Esophagus squamous epithelium (tissue), 5 donors: ENCODE measurements at places on chromosomes 3 and 15. TPM values are rescaled to one million over a fixed set of nuclear protein-coding genes. Genes with fewer than 3 reads are reported as not detected.

TRPM1 gene
- total RNA-seq: not detected

FAM107A gene
- total RNA-seq: 3.9 TPM

SPTBN5 gene
- 2.9 TPM for total RNA-seq

DNA sequence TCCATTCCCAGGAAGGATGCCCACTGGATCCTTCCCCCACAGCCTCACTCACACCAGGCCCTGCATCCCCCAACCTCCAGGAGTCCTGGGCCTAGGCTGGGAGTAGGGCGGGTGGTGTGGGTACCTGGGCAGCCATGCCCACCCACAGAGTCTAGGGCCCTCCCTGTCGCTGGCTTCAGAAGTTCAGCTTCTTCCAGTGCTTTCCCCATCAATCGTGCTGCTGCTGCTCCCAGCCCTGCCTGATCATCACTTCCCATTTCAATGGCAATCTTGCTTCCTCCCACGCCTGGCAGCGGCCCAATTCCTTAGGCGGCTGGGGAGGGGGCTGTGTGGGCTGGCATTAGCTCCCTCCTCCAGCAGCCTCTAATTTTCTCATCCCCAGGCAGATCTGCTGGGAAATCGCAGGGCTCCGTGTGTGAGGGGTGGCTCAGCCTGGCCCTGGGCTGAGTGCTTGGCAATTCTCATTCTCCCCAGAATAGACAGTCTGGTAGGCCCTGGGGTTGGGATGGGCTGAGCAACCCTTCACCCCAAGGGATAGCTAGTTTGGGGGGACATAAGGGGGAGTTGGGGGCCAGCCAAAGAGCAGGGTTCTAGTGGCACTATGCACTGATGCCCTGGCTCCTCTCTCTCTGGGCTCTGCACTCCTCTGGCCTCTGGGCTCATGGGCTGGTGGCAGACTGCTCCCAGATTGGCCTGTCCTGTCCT, 66.4 kb downstream of the SCN5A start:
- no peaks in the 10 kb centered on the region for H3K4me1 ChIP-seq
- no peak for DNase-seq
- no peak overlapping the region for H3K4me3 ChIP-seq
- no peak overlapping the region for H3K27ac ChIP-seq

DNA sequence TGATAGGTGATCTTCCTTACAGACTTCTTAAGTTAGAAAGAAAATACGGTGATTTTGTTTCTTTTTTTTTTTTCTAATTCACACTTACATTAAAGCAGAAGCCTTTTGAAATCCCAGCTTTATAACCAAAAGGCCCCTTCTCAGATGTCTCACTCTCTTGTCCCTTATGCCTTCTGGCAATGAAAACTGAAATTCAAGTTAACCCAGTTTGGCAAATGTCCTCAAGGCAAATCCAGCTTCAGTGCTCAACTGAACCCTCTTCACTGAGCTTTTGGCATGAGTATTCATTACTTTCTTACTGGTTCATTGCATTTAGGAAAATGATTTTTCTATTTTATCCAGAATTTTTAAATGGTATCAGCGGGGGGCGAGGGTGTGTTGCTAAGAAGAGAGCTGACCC, 17.0 kb downstream of the PLCH1 start:
- no peaks in the 10 kb centered on the region for H3K27me3 ChIP-seq
- H3K36me3 ChIP-seq: no peaks in the 10 kb centered on the region
- no peak overlapping the region for H3K27ac ChIP-seq
- DNase-seq: no peak

DNA sequence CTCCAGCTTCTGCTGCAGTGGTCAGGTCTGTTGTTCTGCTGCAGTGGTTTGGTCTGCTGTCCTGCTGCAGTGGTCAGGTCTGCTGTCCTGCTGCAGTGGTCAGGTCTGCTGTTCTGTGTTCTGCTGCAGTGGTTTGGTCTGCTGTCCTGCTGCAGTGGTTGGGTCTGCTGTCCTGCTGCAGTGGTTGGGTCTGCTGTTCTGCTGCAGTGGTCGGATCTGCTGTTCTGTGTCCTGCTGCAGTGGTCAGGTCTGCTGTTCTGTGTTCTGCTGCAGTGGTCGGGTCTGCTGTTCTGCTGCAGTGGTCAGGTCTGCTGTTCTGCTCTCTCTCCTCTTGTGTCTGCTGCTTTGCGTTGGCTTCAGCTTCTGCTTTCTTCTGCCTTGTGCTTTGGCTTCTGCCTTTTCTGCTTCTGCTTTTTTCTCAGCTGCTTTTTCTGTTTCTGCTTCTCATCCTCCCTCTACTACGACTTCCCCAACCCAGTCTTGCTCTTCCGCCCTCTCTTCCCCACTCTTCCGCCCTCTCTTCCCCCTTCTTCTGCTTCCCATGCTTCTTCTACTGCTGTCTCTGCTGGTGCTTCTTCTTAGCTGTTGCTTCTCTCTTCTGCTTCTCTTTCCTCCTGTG, 50.7 kb downstream of the FAM43A start:
- peaks cover 5% of the 10 kb centered on the region for H3K4me1 ChIP-seq
- no peak overlapping the region for H3K27ac ChIP-seq
- no peaks in the 10 kb centered on the region for H3K27me3 ChIP-seq

GRCh38 chr3:140470962-140471361, 206.9 kb upstream of the TRIM42 start:
- no peak overlapping the region for H3K27ac ChIP-seq
- H3K4me3 ChIP-seq: no peak overlapping the region
- H3K4me1 ChIP-seq: no peaks in the 10 kb centered on the region
- H3K36me3 ChIP-seq: no peaks in the 10 kb centered on the region

DNA sequence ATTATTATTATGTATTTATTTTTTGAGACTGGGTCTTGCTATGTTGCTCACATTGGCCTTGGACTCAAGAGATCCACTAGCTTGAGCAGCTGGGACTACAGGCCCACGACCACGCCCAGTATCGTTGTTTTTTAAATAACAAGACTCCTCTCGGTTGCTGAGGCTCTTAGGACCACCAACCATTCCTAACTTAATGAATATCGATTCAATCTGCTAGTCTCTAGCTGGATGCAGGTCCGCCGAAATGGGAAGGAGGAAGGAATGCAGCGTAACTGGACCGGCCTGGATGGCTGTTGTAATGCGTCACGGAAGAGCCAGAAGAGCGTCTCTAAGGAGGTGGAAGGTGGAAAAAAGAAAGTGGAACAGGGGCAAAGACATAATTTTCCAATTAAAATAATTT, 1.7 kb downstream of the ANXA2 start:
- peaks cover 84% of the 10 kb centered on the region for H3K4me1 ChIP-seq
- H3K27me3 ChIP-seq: no peaks in the 10 kb centered on the region
- peak overlapping the region; percentile 100 for H3K27ac ChIP-seq
- peak overlapping the region; percentile 59 for H3K4me3 ChIP-seq
- no peaks in the 10 kb centered on the region for H3K36me3 ChIP-seq

DNA sequence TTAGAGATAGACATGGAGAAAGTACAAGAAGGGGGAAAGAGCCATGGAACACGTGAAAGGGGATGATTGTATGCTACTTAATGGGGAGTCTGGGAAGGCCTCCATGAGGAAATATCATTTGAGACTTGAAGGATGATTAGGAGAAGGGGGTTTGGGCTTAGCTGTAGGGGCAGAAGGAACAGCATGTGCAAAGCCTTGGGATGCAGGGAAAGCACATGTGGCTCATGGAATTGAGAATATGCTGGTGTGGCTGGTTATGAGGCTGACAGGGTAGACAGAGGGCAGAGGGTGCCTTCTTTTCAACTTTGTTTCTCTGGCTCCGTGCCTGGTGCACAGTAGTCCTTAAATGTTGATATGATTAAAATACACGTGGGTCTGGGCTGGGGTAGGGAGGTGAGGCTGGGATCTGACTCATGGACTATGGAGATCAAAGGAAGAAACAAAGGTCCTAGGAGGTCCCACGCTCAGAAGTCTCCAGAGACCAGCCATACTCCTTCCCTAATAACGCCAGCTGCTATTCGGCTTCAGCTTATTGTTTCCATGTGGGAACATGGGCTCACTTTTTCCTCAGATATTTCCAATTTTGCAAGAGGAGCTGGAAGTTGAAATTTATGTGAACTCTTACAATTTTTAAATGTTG, 1.1 kb downstream of the GTF2E1 start:
- H3K4me3 ChIP-seq: peak overlapping the region; percentile 90
- H3K36me3 ChIP-seq: no peaks in the 10 kb centered on the region
- no peaks in the 10 kb centered on the region for H3K27me3 ChIP-seq
- H3K4me1 ChIP-seq: peaks cover 12% of the 10 kb centered on the region
- DNase-seq: no peak
